ENCODE measurements at places on chromosomes 11 and 22.

GRCh38 chr22:38412435-38413084 lies 42.4 kb downstream of the KCNJ4 start:
- DNase-seq, result peak; percentile 45

GRCh38 chr11:32161293-32161692 lies 70.4 kb downstream of the RCN1 start:
- no peak for DNase-seq

DNA sequence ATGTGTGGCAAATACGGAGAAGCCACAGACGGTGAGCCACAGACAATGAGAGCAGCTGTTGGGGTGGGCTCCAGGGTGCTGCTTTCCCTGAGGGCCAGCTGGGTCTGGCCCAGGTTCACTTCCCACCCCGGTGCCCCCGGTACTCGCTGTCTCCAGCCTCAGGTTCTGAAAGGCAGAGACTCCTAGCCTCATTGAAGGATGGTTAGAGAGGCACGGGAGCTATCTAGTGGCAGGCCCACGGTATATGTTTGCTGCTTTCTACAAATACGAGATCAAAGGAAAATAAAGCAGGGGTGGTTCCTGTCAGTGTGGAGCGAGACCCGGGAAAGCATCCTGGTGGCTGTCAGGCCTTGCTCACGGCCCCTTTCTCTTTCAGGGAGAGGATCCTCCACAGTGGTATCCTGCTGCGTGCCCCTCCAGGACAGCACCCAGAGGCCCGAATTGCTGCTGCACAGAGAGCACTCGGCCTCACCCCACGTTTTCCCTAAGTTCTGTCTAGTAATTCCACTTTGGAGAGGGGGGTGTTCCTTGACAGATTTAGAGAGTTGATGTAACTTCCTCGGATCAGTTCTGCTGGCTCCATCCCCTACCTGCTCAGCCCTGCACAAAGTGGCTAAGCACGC lies 3.0 kb downstream of the TMEM80 start:
- DNase-seq, result no peak

DNA sequence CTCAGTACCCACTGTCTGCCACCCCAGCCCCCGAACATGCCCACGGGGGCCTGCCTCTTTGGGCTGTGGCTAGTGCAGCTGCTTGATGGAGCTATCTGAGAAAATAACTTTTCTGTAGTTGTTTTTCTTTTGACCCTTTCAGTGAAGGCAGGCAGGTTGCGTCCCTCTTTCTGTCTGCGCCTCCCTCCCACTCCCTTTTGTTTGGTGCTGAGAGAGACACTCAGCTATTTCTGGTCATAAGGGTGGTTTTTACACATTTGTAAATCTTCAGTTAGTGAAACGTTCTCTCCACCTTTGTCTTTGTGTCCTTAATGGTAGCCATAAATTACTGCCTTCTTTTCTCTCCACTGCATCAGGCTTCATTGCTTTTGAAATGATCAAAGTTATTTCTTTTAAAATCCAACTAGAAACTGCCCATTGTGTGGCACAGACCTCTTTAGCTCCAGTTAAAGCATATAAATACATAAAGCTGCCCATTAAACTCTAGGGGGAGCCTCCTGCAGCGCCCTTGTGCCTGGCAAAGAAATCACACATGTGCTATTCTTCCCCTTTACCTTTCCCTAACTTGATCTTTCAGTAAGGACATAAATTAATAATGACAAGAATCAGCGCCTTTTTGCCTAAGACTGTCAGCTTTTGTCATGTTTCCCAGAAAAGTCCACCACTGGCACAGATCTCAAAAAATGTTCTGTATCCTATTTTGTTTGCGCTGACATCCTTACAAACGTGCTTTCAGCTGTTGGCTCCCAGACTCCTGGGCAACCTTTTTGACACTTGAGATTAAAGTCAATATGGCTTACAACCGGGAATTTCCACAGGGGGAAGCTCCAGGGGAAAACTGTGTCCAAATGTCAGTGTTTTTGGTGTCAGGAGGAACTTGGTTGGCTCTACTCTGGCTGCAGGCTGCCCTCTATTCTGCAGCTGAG lies 1.7 kb upstream of the SCUBE2 start:
- no peak for DNase-seq

GRCh38 chr11:126132319-126132718 lies 69.7 kb upstream of the CDON start:
- no peak for DNase-seq

GRCh38 chr11:88174709-88175568 lies at the start of gene RAB38:
Gene RAB38, minus strand, starts transcription at chr11:88175443. Its CDS starts 59 bp downstream, at chr11:88175384.
- no peak for DNase-seq

GRCh38 chr22:48880749-48881148 lies 946.9 kb downstream of the BRD1 start:
- no peak for DNase-seq

GRCh38 chr11:67273260-67273990 lies 7.2 kb downstream of the GRK2 start:
- peak; percentile 40 for DNase-seq

- DNase-seq, result no peak
Measured at GRCh38 chr11:118000067-118000849, 14.1 kb downstream of the IL10RA start.

DNA sequence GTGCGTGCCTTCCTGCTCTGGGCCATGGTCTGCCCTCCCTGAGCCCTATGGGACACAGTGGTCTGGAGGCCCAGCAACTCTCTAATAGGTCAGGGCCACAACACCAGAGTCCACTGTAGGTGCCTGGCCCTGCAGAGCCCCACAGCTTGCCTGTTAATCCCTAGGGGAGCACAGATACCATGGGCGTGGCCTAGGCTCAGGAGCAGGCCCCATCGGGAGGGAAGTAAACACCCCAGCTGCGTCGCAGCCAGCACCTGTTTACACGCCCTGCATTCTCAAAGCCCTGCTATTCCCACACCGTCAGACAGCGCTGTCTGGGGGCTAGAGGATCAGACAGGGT lies 2.5 kb downstream of the KCTD17 start:
- DNase-seq, result no peak

DNA sequence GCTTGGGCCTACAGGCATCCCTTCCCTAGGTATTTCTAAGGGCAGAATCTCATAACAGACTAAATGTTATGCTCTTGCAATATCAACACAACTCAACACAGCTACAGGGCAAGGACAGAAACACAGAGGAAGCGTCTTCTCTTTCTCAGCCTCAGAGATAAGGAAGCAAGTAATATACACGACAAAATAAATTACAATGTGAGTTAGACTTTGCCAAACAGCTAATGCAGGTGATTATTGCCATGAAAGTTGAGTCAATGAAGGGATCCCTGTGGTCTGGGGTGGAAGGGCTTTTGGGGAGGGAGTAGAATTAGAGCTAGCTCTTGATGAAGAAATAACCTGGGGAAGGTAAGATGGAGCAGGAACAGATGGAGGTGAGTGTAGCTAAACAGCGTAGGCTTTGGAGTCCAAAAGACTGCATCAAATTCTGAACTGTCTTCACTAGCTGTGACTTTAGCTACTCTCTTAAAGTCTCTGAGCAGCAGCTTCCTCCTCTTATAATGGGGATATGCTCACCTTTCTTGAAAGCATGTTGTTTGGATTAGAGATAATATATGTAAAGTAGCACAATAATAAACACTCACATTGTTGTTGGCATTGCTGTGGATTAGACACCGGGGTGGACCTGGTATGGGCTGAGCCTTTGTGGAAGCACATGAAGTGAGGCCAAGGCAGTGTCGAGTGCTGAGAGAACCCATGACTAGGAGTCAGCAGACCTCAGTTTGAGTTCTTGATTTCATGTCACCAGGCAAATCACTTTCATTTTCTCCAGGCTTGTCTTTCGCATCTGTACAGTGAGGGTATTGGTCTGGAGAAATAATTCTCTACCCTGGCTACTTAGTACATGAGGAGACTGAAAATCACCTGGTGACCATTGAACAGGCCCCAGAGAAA lies 41.0 kb upstream of the AQP11 start:
- DNase-seq, result no peak

GRCh38 chr11:107591378-107592230 lies 657 bp downstream of the ELMOD1 start:
- peak; percentile 23 for DNase-seq

Measured in activated B cell treated with CpG ODN at 0.5 μM for 24 hours (primary cell).